ENCODE measurements at places on chromosomes 3 and 15. TPM values are rescaled to one million over a fixed set of nuclear protein-coding genes. Genes with fewer than 3 reads are reported as not detected.

Gene DNAH1
- total RNA-seq, result 5.9 TPM

Gene CAMK2N2
- total RNA-seq, result 2.6 TPM

Gene GRAMD2A
- 60.2 TPM for total RNA-seq

Gene MEGF11
- total RNA-seq, result not detected

Gene NRROS
- 2.2 TPM for total RNA-seq

Gene APH1B
- total RNA-seq, result 5.8 TPM

Gene ESYT3
- total RNA-seq, result 6.4 TPM

Gene FANCD2
- 52.2 TPM for total RNA-seq

Gene MED12L
- 3.0 TPM for total RNA-seq

Gene DLEC1
- 0.35 TPM for total RNA-seq

Gene GOLGA6D
- not detected for total RNA-seq

Gene ZNF860
- total RNA-seq, result 2.6 TPM

GRCh38 chr3:128190501-128190900 lies 37.2 kb downstream of the EEFSEC start:
- peak; percentile 59 for DNase-seq

DNA sequence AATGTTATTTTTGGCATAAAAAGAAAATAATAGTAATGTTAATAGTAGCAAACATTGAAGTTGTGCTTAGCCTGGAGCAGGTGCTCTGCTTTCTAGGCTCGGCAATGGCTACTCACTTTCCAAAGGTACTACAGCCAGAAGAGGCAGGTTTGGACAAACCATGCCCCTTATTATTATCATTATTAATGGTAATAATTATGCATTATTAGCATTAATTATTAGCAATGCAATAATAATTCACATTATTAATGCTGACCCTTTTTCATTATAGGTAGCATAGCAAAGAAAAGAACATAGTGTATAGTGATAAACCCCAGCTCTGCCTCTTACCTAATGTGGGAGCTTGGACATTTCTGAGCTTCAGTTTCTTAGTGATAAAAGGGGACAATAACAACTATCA lies 171.4 kb downstream of the EDEM1 start:
- DNase-seq, result no peak

DNA sequence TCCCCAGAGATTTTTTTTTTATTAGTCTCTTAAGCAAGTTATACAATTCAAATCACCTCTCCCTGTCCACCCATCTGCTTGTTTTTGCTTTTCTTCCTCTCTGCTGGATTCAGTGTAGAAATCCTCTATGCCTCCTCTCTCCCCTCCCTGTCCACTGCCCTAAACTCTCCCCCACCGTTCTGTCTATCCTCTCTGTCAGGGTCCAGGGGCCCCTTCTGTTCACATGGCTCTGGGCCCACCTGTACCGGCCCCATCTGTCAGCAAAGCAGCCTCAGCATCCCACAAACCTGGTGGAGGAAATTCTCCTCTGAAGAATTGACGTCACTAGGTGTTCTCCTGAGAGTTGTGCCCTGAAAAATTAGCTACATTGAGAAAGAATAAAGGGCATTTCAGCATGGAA lies 137.6 kb upstream of the CMC1 start:
- DNase-seq, result no peak

DNA sequence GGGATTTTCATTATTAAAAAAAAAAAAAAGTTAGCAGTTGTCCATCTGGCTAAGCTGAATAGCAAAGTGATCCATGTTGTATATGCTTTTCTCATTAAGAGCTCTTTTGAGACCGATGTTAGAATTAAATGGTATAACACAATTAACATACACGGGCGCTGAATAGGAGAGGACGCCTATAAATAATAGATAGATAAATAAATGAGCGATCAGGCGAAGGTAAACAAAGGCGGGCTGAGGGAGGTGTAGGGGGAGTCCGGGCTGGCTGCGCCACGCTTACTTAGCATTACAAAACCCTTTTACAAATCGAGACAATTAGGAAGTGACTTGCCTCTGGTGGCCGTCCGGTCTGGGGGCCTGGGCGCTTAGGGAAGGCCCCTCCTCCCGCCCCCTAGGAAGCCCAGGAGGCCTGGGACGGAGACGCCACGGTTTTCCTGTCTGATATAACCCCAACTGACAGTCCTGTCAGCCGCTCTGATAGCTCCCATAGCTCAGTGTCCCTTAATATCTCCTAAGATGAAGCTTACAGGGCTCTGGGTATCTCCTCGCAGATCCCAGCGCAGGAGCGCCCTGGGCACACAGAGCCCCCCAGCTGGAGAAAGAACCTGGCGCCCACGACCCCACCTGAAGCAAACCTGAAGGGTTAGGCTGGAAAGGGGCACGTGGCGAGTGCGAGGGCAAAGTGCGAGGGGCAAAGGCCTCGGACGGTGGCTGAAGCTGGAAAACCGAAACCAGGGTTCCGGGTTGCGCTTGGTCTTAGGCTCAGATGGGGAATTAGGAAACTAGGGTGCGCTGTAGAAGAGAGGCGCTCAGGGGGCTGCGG lies 3.6 kb downstream of the SOX14 start:
- DNase-seq, result no peak

- DNase-seq, result no peak
Measured at GRCh38 chr3:112297714-112298113, 3.7 kb upstream of the SLC9C1 start.

GRCh38 chr15:58171476-58172061 lies 33.4 kb downstream of the AQP9 start:
- DNase-seq, result no peak

DNA sequence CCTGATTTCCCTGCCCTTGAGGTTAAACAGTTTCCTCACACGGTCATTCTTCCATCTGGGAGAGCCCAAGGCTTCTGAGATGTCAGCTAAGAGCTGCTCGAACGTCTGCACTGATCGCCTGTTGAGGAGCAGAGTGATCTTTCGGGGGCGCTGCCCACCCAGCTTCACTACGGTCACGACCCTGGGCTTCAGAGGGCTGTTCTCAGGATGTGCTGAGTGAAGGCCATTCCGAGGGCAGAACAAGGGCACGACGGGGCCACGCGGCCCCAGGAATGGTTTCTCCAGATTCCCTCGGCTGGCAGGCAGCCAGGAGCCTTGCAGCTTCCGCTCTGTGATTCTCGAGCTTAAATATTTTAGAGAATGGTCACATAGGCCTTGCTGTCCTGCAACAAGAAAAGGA lies 25.7 kb downstream of the DCLK3 start:
- DNase-seq, result no peak

Data from PC-9 (cell line).